ENCODE measurements at places on chromosomes 12 and 14.

- peak; percentile 6 for DNase-seq
These were observed 127.9 kb upstream of the TMEM132D start for GRCh38 chr12:130031571-130032189.

DNA sequence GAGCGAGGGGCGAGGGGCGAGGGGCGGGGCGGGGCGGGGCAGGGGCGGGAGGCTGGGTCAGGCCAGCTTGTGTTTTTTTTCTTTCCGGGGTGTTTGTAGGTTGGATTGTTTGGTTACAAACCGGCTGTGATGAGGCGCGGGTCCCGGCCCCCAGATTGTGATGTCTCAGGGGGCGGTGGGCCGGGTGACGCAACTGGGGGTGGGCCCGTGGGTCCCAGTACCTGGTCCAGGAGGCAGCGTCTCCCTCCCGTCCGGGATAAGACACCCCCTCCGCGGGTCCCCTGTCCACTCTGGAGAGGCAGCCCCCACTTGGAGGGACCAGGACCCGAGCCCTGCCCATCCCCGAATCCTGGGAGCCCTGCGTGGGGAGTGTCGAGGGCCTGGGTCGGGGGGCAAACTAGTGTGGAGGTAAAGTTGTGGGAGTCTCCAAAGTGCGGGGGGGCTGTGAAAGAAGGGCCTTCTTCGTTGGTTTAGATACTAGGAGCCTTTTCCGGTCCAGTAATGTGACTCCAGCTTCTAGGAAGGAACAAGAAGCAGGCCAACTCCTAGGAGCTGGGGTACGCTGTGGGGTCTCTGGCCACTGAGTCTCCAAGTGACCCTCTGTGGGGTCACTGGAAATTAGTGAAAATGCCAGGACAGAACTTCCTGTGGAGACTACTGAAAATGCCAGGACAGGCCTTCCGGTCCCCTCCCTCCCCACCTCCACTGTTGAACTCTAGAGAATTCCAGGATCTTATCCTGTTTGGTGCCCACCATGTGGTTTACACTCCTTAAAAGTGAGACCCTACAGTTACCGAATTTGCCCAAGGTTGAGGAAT, 579 bp upstream of the CLMN start:
- DNase-seq: no peak

- DNase-seq: no peak
These were observed 1.0 kb upstream of the BDKRB2 start for GRCh38 chr14:96203635-96204034.

DNA sequence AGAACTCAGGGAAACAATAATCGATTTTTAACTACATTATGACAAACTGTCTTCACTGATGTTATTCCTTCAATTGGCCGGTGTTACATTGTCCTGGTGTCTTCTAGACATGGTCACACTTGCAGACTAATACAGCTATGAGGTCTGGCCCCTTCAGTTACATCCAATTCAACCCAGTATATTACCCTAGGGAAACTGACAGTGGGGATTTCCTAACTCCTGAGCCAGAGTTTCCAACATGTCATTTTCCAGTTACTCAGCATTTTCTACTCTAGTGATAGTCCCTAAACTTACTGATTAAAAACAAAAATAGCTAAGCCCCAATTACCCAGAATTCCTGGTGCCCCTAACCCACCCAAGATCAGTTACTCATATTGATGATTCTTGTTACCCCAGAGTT, 21.1 kb downstream of the IFNG start:
- no peak for DNase-seq

DNA sequence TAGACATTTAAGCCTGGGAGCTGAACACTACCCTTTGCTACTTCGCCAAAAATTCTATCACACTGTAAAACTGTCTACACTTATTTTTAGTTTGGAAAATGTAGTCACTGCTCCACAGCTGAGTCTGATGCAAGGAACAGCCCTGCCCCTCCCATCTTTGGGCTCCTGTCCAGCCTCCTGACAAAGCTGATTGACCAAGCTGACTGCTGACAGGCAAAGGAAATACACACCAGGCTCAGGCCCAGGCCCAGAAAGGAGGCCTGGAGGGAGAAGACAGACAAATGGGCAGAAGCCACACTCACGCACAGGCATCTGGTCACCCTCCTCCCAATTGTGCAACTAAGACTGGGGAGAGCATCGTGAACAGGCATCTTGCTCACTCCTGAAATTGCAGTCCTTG, 55.3 kb downstream of the ISCA2 start:
- DNase-seq: no peak

GRCh38 chr12:69903548-69903947, 78.5 kb downstream of the MYRFL start:
- DNase-seq: no peak

DNA sequence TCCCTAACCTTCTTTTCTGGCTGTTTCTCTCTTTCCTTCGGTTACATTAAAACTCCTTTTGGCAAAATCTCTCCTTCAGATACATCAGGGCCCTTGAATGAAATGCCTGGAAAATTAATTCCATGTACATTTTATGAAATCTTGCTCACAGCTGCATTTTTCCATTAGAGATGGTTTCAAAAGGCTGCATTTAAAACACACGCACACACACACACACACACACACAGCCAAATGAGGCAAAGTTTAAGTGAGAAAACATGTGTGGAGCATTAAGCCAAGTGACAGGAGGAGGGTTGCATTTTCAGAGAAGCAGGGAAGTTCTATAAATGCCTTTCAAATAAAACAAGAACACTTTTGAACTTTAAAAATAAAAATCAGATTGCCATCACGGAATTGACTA, 216.4 kb downstream of the LRIG3 start:
- DNase-seq: no peak

DNA sequence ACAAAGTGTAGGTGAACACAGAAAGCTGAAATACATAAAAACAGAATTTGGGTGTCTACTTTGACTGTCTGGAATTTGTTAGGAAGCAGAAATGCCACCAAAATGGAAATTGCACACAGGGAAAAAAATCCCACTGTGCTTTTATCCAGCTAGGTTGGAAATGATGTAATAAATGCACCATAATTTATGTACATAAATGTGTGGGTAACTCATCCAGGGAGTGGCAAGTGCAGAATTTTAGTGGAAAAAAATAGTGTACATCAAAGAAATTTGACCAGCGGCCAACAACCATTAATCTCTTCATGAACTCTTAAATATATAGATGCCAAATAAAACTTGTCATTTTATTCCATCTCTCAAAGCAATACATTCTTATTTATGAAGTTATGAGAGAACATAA, 105.6 kb downstream of the LLPH start:
- no peak for DNase-seq

- DNase-seq: no peak
These were observed 456.2 kb downstream of the TMTC2 start for GRCh38 chr12:83142914-83143313.

DNA sequence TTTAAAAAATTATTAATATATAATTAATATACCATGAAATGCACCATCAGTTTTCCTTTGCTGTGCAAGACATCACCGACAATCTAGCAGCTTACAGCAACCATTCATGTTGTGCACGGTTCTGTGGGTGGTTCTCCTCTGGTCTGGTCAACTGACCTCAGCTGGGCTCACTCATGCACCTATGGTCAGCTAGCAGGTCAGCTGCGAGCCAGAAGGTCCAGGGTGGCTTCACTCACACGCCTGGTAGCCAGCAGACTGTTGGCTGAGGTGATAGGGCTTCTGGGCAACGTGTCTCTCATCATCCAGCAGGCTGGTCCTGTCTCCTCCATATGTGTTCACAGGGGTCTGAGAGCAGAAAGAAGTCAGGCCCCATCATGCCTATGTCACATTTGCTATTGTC, 210.4 kb downstream of the KIF26A start:
- no peak for DNase-seq

DNA sequence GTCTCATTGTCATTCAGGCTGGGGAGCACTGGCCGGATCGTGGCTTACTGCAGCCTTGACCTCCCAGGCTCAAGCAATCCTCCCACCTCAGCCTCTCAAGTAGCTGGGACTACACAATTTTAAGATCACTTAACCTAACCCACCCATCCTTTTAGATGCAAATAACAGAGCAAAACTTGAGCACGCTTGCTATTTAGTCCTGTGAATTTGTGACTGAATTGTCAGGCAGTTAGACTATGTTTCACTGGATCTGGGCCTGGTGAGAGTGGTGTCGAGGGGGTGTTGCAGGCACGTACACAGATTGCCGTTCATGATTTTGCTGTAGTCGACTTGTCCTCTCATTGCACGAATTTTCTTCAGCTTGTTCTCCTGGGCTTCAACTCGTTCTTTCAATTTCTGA, 38.2 kb downstream of the ZFYVE21 start:
- DNase-seq: no peak

GRCh38 chr12:104216521-104216924, 944 bp downstream of the TXNRD1 start:
- no peak for DNase-seq

- no peak for DNase-seq
These were observed 16.3 kb upstream of the RFLNA start for GRCh38 chr12:124278389-124279101.

DNA sequence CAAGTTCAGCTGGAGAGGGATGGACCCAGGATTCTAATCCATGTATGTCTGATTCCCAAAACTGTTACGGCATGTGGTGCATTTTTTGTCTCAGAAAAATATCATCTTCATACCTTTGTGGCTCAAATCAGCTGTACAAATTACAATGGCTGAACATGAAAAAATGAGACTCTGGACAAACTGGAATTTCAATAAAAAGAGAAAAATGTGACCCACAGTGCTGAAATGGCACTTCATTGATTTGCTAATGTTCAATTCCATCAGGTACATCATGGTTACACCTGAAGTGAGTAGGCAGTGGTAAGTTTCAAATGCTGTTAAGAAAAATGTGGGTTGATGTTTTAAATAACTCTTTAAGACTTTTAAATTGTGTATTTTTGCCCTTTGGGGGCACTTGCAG, 165.6 kb upstream of the CAND1 start:
- DNase-seq: no peak

- peak; percentile 49 for DNase-seq
These were observed at the start of gene GLS2 for GRCh38 chr12:56488041-56488955. GLS2 (minus strand) TSS chr12:56488161; CDS start chr12:56488118, 43 bp downstream.

DNA sequence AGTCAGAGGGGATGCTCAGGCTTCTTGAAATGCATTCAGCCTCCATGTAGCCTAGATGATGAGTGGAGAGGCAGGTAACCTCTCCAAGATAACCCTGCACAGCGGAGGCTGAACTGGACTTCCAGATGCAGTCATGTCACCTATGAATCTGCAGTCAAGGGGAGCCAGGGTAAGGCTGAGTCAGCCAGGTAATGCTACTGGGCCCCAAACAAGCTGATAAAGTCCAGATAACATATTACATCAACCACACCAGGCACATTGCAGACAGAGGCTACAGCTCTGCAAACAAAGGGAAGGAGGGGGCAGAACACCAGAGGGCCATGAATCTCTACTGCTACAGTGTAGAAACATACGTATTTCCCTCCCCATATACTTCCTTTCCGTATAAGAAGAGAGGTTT, 14.0 kb downstream of the RNASE9 start:
- DNase-seq: no peak
